Activated naive CD4-positive, alpha-beta T cell (primary cell): ENCODE measurements at places on chromosomes 5 and 9.

DNA sequence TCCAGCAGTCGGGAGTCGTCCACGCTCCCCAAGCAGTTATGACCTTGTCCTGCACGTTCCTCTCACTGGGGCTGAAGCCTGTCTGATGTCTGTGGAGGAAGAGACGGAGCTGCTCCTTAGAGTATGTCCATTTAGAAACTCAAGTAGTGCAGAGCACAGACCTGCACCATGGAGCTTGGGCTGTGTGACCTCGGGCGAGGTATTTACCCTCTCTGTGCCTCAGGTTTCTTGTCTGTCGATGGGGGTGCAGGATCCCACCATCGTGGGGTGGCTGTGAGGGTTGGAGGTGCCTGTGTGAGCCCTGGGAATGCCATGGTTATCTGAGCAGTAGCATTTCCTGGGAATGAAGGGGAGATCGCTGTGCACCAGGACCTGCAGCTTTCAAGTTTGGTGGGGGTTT is 14.2 kb downstream of the TRAF2 start:
- no peak for DNase-seq

- no peak for DNase-seq
These were observed 22.7 kb downstream of the DPYSL3 start for GRCh38 chr5:147487031-147487750.

GRCh38 chr9:114366334-114367128 is 21.3 kb downstream of the AKNA start:
- no peak for DNase-seq

DNA sequence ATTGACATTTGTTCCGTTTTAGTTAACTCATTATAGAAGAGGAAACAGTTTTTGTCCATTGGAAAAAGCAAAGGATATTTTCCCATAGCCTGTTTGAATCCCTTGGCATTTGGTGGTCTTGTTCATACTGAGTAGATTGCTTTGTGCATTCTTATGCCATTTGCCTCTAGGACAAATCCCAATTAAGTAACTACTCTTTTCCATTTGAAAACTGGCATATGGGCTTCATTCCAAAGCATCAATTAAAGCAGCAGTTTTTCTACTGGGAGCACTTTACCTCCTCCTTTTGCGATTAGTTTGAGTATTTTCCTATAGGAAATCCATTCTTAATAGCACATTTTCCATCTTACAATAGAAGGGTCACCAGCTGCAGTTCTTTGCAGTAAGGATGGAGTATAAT is 31.2 kb downstream of the GPR21 start:
- DNase-seq = no peak

GRCh38 chr9:3525096-3525835 is 535 bp downstream of the RFX3 start:
- DNase-seq = no peak

- no peak for DNase-seq
These were observed 176.7 kb upstream of the ZNF608 start for GRCh38 chr5:124923131-124923530.

GRCh38 chr9:74551266-74551665 is 54.1 kb downstream of the RORB start:
- DNase-seq = no peak

GRCh38 chr9:10525972-10526371 is 86.8 kb downstream of the PTPRD start:
- no peak for DNase-seq

- DNase-seq = no peak
These were observed 130.7 kb upstream of the NR3C1 start for GRCh38 chr5:143533978-143534760.

DNA sequence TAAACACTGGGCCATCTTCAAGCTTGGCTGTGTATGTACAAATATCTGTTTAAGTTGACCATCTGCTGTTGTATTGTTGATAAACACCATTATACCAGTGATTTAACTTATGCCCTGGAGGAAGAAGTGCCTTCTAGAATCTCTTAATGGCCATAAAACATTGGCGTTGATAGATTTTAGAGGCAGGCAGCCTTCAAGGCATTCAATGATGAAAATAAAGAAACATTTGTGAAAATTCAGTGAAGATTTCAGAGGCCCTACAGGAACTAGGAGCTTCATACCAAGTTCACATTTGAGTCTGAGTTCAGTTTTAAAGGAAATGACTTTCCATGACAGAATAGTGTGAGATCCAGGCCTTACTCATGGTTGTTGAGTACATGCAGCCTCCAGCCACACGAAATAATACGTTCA is 52.2 kb downstream of the MAP1B start:
- DNase-seq = no peak

- DNase-seq = no peak
These were observed 232.8 kb upstream of the PTGER4 start for GRCh38 chr5:40446910-40447309.

DNA sequence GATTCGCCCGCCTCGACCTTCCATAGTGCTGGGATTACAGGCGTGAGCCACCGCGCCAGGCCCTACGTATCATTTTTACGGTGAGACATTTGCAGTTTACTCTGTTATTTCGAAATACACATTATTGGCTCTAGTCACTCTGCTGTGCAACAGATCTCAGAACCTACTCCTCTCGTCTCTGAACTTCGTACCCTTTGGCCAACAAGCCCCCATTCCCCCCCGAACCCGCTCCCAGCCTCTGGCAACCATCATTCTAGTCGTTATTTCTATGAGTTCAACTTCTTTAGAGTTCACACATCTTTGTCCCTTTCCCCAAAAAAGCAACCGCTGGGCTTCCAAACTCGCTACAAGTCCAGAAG is 735 bp downstream of the PTGR1 start:
- DNase-seq = no peak

DNA sequence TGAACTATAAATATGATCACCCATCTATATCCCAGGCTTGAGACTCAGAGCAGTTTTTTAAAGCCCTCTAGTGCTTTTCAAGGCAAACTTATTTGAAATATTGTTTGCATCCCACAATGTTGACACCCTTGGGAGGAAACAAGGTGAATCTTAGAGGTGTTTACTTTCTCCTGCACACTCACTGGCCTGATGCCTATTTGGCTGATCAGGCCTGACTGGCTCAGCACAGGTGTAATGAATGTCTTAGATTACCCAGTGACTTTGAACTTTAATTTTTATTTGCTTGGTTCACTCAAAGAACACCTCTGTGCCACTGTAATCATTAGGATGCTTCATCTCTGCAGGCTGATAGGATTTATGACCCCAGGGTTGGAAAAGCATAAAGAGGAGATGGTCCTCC is 158.3 kb downstream of the KCTD16 start:
- DNase-seq = no peak

GRCh38 chr5:16528382-16529110 is 62.9 kb upstream of the ZNF622 start:
- DNase-seq = no peak

- peak; percentile 21 for DNase-seq
These were observed 439 bp downstream of the SSBP2 start for GRCh38 chr5:81750308-81751008.

- no peak for DNase-seq
These were observed 30.6 kb upstream of the IL6ST start for GRCh38 chr5:56025151-56025885.

DNA sequence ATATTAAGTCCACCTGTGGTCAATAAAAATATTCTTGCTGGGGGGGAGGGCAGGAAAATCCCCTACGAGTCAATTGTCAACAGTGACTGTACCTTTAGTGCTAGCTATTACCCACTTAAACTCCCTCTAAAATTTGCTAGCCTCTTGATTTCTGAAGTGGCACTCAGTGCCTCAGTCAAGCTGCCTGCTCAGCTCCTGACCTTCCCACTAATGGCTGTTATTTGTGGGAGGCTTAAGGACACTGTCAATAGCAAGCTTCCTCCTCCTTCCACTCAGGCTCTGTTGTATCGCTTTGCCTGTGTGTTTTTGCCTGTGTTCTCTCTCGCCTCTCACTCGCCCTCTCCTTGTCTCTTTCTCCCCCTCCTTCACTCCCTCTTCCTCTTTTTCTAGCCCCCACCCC is 140.8 kb downstream of the BNC2 start:
- no peak for DNase-seq

DNA sequence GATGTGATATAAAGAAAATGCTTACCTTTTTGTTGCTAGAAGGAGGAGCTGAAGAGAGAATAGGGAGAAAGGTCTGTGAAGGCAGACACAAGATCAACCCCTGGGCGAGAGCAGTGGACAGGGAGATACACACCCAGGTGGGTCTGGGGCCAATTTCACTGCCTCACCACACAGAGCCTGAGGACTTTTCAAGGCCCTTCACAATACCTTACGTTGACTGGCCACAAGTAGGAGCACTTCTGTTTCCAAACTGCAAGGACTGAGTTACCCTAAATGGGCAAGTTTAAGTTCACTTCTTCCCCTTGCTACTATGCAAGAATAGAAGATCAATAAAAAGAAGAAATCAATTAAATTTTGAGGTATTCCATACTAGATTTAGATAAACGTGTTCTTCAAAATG is 174.5 kb upstream of the SLC12A2 start:
- no peak for DNase-seq

DNA sequence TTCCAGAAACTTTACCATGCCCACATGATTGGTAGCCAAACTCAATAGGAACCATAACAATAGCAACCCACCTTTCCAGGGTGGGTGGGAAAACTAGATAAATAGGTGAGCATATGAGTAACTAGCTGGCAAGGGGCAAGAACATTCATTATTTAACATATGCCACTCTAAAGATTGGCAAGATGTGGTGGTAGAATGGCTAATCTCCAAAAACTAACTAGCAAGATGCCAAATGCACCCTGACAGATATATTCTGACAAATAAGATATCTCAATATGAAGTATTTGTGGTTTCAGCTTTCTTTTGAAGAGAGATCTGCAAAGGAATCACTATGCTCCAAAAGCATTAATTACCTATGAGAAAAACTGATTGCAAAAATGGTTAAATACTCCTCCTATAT is 895.6 kb downstream of the TLE1 start:
- DNase-seq = no peak
